ENCODE measurements at places on chromosomes 4 and X. TPM values are rescaled to one million over a fixed set of nuclear protein-coding genes. Genes with fewer than 3 reads are reported as not detected.
A peak's percentile ranks its signal among the peaks of the same experiment; 100 is the strongest.

- no peak overlapping the region for H3K27ac ChIP-seq
- H3K4me3 ChIP-seq: peak overlapping the region; percentile 99
- H3K36me3 ChIP-seq: no peaks in the 10 kb centered on the region
- no peak for DNase-seq
- no peaks in the 10 kb centered on the region for H3K27me3 ChIP-seq
- H3K4me1 ChIP-seq: no peaks in the 10 kb centered on the region
Measured at GRCh38 chr4:107718351-107718965, 1.6 kb downstream of the PAPSS1 start.

DNA sequence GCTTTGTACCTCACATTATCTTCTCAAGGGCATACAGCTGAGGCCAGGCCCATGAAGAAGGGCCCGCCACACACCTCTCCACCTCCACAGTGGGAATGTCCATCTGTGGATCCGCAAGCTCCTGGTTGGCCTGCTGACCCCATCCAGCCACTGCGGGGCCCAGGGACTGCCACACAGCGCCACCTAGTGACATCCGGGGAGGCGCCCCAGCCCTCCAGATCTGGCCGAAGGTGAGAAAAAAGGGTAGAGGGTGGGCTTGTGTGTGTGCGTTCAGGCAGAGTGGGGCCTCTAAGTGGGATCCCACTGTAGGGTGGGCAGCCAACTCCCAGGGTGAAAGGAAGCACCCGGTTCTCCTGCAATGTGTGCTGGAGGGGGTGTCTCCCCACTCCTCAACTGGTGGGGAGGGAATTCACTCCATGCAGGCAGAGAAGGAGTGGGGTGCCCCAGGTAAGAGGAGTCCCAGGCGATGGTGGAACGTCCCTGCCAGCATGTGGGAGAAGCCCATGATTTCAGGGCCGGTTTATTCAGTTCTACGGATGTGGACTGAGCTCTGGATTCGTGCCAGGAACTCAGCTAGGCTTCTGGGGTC is 117.3 kb downstream of the ENPP6 start:
- H3K4me1 ChIP-seq: peaks cover 25% of the 10 kb centered on the region
- H3K4me3 ChIP-seq: no peak overlapping the region
- no peaks in the 10 kb centered on the region for H3K27me3 ChIP-seq
- no peak overlapping the region for H3K27ac ChIP-seq
- H3K36me3 ChIP-seq: no peaks in the 10 kb centered on the region

DNA sequence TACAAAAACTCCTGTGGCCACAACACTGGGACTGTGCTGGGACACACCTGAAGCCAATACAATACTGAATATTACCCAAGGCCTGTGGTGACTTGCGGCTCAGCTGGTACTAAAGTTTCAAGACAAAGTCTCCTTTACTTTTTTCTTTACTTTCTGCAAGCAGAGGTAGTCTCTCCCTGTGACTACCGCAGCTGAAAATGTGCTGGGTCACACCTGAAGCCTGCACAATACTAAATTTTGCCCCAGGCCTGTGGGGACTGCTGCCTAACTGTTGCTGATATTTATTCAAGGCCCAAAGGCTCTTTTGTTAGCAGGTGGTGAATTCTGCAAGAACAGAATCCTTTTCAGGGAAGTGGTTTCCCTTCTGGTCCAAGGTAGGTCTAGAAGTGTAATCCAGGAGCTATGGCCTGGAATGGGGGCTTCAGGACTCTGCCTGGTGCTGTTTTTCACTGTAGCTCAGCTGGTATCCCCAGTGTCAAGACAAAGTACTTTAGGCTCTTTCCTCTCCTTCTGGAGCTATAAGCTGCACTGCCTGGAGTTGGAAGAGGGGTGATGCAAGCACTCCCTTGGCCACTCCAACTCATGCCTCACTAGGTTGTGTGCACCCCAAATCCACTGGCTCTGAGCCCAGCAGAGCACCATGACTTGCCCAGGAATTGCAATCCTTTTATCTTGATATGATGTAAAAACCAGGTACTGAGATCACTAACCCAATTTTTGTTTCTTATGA is 489.4 kb downstream of the TECRL start:
- H3K27ac ChIP-seq: no peak overlapping the region
- H3K27me3 ChIP-seq: no peaks in the 10 kb centered on the region
- H3K36me3 ChIP-seq: no peaks in the 10 kb centered on the region
- no peak overlapping the region for H3K4me3 ChIP-seq
- no peaks in the 10 kb centered on the region for H3K4me1 ChIP-seq
- DNase-seq: no peak

DNA sequence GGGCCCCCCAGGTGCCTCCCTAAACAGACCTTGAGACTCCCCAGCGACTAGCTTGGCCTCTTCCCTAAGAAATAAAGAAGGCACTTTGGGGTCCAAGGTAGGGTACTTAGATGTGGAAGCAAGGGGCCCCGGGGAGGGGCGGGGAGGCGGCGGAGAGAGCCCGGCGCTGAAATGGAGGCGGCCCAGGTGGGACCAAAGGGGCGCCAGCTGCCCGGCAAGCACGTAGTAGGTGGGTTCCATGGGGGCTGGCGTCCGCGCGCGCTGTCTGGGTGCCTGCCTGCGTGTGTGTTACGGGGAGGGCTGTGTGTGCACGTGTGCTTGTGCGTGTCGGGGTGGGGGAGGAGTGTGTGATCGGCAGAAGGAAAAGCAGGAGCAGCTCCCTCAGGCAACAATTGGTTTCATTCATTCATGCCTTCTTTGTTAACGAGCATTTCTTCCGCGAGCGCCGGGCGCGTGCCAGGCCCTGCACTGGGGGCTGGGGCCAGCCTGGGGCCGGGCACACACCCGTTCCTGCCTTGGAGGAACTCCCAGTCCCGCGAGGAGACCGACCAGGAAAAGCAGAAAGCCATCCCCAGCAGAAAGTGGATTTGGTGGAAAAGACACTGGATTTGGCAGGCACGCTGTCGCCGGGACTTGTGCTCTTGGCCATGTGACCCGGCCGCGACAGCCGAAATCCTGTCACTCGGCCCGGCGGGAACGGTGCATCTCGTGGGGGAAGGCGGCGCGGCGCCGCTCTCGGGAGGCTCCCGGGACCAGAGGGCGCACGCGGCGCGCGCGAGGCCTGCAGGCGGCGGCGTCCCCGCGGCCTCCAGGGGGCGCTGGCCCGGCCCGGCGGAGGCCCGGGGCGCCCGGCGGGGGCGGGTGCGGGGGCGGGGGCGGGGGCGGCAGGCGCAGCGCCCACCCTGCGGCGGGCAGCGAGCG is 3.3 kb upstream of the DUSP9 start:
- no peak overlapping the region for H3K27ac ChIP-seq
- no peaks in the 10 kb centered on the region for H3K36me3 ChIP-seq
- peak; percentile 43 for DNase-seq
- H3K4me1 ChIP-seq: peaks cover 5% of the 10 kb centered on the region
- H3K27me3 ChIP-seq: peaks cover 20% of the 10 kb centered on the region

- H3K27me3 ChIP-seq: no peaks in the 10 kb centered on the region
- peaks cover 3% of the 10 kb centered on the region for H3K4me1 ChIP-seq
- H3K4me3 ChIP-seq: no peak overlapping the region
- DNase-seq: no peak
Measured at GRCh38 chr4:40322811-40323210, 12.3 kb upstream of the CHRNA9 start.

GRCh38 chr4:152000518-152000917 is 239.7 kb upstream of the GATB start:
- no peaks in the 10 kb centered on the region for H3K4me1 ChIP-seq
- H3K36me3 ChIP-seq: no peaks in the 10 kb centered on the region
- no peaks in the 10 kb centered on the region for H3K27me3 ChIP-seq
- no peak for DNase-seq
- H3K4me3 ChIP-seq: no peak overlapping the region

DNA sequence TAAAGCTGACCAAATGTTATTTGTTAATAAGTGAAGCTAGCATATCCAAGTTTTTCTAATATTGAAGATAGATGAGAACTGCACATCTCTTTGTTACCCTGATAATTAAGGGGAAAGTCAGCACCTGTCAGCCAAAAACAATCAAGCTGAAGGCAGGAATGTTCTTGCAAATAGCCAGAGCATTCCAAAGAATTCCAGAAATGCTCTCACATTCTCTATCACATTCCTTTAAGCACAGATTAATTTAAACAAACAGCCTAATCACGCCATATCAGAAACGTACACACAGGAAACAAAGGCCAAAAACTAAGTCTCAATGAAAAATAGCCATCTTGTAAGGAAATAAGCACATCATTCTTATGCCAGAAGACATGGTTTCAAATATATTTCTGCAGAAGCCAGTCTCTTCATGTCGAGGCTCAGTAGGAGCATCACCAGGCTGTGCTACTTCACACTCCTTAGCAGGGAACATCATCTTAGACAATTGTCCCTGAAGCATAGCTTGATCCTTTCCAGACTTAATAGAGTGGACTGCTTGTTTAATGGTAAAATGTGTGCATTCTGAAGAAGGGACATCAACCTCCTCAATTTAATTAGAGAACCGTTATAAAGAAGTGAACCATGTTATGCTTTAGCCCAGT is 252.9 kb upstream of the TTC29 start:
- DNase-seq: no peak
- no peaks in the 10 kb centered on the region for H3K27me3 ChIP-seq
- no peaks in the 10 kb centered on the region for H3K36me3 ChIP-seq

GRCh38 chr4:145635117-145635516 is 15.9 kb downstream of the MMAA start:
- H3K36me3 ChIP-seq: peaks cover 12% of the 10 kb centered on the region
- no peak overlapping the region for H3K27ac ChIP-seq
- no peak overlapping the region for H3K4me3 ChIP-seq
- H3K27me3 ChIP-seq: no peaks in the 10 kb centered on the region
- H3K4me1 ChIP-seq: no peaks in the 10 kb centered on the region
- DNase-seq: no peak

DNA sequence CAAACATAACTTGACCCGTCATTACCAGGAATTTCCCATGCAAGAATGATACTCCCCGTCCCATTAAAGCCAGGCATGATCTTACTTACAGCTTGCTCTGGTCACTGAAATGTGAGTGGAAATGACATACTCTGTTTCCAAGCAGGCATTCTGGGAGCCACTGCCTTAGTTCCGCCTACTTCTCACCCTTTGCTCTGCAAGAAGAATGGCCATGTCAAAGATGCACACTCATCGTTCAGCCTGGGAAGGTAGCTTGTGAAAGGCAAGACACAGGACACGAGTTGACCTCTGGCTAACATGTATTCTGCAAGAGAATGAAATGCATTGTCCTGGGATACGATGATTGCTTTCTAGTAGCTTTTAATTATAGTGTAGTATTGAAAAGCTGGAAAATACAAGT is 1144.4 kb downstream of the NLGN4X start:
- H3K27me3 ChIP-seq: no peaks in the 10 kb centered on the region
- no peak for DNase-seq
- no peak overlapping the region for H3K4me3 ChIP-seq
- H3K4me1 ChIP-seq: no peaks in the 10 kb centered on the region

DNA sequence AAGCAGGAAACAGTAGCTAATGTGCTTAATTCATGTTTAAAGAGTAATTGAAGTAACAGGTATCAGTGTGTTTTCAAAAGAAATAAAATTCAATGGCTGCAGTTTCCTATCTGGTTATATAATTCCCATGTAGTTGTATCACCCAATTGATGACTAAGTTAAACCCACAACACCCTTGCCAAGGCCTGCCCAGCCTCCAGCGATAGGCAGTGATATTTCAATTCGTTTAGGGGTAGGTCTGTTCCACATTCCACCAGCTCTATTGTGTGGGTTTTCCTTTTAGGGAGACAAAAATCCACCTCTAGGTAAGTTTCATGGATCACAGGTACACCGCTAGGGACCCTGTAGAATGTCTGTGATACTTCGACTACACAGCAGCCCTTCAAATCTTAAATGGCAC is 24.7 kb upstream of the MXRA5 start:
- H3K27ac ChIP-seq: no peak overlapping the region
- H3K4me1 ChIP-seq: no peaks in the 10 kb centered on the region
- no peaks in the 10 kb centered on the region for H3K36me3 ChIP-seq
- no peaks in the 10 kb centered on the region for H3K27me3 ChIP-seq
- DNase-seq: no peak
- H3K4me3 ChIP-seq: no peak overlapping the region

DNA sequence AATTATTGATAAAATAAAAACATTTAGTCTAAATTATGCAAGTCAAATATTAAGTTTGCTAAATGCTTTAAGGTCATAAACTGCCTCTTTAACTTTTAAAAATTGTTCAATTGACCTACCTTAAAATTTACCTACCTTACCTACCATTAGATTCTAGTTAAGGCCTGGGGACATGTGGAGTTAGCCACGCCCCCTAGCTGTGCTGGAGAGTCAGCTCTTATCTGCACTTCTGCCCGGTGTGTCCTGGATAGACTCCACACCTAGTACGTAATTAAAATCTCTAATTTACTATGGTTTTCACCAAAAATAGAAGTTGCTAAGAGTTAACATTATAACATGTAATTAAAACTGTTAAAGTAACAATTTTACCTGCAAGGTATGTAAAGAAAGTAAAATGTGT is 22.7 kb downstream of the TENM3 start:
- H3K4me1 ChIP-seq: no peaks in the 10 kb centered on the region
- no peak overlapping the region for H3K27ac ChIP-seq
- no peak for DNase-seq
- H3K36me3 ChIP-seq: no peaks in the 10 kb centered on the region
- no peak overlapping the region for H3K4me3 ChIP-seq

- no peaks in the 10 kb centered on the region for H3K4me1 ChIP-seq
- H3K27ac ChIP-seq: no peak overlapping the region
- H3K27me3 ChIP-seq: no peaks in the 10 kb centered on the region
- H3K4me3 ChIP-seq: peak overlapping the region; percentile 50
- DNase-seq: peak; percentile 46
- no peaks in the 10 kb centered on the region for H3K36me3 ChIP-seq
Measured at GRCh38 chrX:85244450-85245211, 840 bp downstream of the ZNF711 start.

DNA sequence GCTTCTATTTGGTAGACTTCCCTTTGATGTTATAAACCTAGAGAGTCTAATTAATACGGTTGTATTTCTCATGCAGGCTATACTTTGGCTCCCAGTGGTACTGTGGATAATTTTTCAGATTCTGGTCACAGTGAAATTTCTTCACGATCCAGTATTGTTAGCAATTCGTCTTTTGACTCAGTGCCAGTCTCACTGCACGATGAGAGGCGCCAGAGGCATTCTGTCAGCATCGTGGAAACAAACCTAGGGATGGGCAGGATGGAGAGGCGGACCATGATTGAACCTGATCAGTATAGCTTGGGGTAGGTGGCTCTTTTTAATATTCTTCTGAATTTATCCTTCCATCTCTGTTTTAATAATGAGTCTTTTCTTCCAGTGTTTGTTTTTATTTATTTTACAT is 249.7 kb downstream of the RAPGEF2 start:
- H3K4me3 ChIP-seq: no peak overlapping the region
- no peaks in the 10 kb centered on the region for H3K4me1 ChIP-seq
- DNase-seq: no peak
- H3K36me3 ChIP-seq: peaks cover 82% of the 10 kb centered on the region
- H3K27me3 ChIP-seq: no peaks in the 10 kb centered on the region

Gene MAPK10
- total RNA-seq: 23.6 TPM

Gene BEX5
- total RNA-seq: 5.8 TPM

Gene SYTL5
- total RNA-seq: 0.46 TPM

Gene PRPS2
- 25.5 TPM for total RNA-seq

Gene FHDC1
- total RNA-seq: 25.7 TPM

Gene SLIT2
- total RNA-seq: 181 TPM

Gene AMOT
- total RNA-seq: 14.7 TPM

Measured in upper lobe of right lung (tissue), 1 donor.